ENCODE measurements at places on chromosomes 1 and 21. TPM values are rescaled to one million over a fixed set of nuclear protein-coding genes. Genes with fewer than 3 reads are reported as not detected.

GRCh38 chr1:84089867-84090266, 54.2 kb upstream of the PRKACB start:
- DNase-seq: no peak

DNA sequence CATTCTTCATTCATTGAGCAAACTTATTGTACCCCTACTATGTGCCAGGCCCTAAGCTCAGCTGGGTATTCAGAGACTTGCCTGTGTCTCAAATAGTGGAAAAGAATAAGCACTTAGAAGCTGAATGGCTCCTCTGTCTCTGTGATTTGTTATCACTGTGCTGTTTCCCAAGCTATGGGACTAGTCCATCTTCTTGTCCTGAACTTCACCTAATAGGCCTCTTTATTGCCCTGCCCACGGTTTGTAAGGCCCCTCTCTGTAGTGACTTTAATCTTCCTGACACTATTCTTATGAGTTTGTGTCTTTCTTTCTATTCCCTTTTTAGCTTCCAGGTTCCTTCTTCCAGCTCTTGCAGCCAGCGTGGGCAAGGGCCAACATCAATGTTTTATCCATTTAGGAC, 85.4 kb upstream of the LPGAT1 start:
- DNase-seq: no peak

DNA sequence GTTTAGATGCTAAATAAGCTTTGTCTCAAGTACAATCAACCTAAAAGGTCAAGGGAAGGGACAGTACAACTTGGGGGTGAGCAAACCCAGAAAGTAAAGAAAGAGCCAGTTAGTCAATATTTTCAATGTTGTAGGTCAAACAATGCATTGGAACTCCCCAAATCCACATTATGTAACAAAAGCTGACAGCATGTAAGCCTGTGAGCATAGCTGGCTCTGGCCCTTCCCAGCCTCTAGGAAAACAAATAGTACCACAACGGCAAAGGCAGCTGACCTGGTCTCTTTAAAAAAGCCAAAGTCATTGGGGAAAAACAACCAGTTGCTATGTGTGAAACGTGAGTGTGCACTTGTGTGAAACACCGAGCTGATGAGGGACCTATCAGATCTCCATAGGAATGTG, 3.4 kb downstream of the CBR1 start:
- no peak for DNase-seq

DNA sequence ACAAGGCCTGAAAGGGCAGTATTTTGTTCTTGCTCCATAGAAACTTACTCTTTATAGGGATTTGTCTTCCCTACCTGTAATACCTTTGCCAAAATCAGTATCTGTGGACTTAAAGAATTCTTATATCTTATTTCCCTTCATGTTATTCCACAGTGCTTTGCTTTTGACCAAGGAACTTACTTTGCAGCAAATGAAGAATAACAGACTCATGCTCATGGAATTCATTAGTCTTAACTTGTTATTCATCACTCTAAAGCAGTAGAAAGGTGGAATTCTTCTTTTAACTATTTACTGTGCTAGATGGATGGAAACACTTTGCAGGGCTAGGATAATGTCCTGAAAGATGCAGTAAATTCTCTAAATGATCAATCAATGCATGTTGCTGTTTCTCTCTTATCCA, 45.9 kb downstream of the DUSP10 start:
- no peak for DNase-seq

ST6GALNAC3 gene
- total RNA-seq: 12.9 TPM

CD247 gene
- 1.3 TPM for total RNA-seq

RUSC1 gene
- total RNA-seq: 32.5 TPM

Data from posterior vena cava (tissue), 2 donors.